NCI-H2171 treated with DMSO at 0.1 percent for 48 hours (cell line): ENCODE measurements at places on chromosomes 2 and 18.

- DNase-seq = peak; percentile 90
These were observed at the start of gene SYT4 for GRCh38 chr18:43277164-43277600. Gene SYT4 (minus strand): TSS chr18:43277490. CDS start chr18:43277281, 209 bp downstream.

- DNase-seq = no peak
These were observed 77.8 kb downstream of the GALNT14 start for GRCh38 chr2:31060397-31060796.

GRCh38 chr2:9780368-9781130 is 62.7 kb upstream of the TAF1B start:
- no peak for DNase-seq

- no peak for DNase-seq
These were observed 206.9 kb upstream of the SPRED2 start for GRCh38 chr2:65639156-65639864.

GRCh38 chr2:15112216-15112615 is 448.9 kb downstream of the NBAS start:
- DNase-seq = peak; percentile 20

DNA sequence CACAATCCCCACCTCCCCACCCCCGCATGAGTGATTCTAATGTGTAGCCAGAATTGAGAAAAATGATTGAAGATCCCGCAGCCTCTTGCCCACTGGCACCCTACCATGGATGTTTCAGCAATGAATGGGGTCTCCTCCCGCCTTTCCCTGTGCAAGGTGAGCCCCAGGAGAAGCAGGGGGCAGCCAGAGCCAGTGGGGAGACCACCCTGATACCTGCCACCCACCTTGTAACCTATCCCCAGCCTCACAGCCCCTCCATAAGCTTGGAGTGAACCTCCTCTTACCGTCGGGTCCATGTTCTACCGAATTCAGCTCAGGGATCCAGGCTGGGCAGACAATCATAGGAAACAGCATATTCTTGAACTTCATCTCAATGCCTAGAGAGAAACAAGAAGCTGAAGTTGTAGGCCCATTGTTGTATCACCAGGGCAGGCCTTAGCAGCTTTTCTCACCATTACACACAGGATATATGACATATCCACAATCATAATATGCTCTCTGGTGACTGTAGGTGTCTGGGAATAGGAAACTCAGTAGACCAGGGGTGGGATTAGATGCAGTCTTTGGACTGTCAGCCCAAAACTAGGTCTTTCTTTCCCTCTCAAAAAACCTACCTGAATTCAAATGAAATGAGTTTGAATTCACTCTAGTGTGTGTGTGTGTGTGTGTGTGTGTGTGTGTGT is 30.9 kb downstream of the XDH start:
- DNase-seq = no peak

GRCh38 chr2:71684226-71685072 is 231.1 kb downstream of the DYSF start:
- no peak for DNase-seq

GRCh38 chr2:176854878-176855277 is 357.7 kb upstream of the HNRNPA3 start:
- DNase-seq = no peak

DNA sequence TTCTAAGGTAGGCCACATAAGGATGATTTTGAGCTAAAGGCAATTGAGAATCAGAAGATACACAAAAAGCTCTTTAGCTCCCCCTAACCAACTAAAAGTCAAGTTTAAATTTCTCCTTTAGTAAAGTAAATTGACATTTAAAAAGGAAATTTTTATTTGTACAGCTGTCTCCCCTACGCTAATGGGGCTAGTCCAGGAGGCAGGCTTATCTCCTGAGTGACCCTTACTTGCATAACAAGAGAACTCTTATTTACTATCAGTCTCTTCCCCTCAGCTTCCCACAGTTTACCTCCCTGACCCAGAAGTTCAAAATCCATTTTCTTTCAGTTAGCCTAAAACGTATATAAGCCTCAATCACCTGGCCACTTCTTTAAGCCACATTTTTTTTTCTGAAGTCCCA is 1002.8 kb upstream of the NRXN1 start:
- peak; percentile 10 for DNase-seq

DNA sequence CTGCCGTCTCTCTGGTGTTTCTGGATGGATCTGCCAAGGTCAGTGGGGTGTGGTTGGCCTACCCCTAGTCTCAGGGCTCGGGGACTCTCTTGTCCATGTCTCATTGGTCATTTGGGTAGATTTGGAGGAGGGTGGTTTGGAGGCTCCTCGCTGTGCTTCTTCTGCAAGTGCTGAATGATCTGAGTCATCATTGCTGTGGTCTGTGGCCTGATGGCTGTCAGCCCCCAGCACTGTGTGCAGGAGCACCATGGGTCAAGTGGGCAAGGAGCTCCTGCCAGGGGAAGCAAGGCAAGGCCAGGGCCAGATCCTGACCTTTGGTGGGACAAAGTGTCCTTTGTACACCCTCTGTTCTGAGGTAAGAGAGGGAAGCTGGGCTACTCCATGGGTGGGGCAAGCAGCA is 221.8 kb downstream of the FHOD3 start:
- DNase-seq = no peak

DNA sequence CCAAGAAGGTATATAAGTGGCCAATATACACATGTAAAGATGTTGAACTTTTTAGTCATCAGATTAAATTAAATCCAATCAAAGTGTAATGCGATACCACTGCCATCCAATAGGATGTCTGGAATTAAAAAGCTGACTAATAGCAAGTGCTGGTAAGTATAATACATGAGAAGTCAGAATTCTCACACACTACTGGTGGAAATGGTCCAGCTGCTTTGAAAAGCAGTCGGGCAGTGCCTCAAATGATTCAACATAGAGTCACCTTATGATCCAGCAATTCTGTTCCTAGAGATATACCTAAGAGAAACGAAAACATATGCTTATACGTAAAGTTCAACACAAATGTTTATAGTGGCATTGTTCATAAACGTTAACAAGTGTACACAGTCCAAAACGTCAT is 124.1 kb upstream of the MYT1L start:
- DNase-seq = no peak

GRCh38 chr2:158412206-158412605 is 44.3 kb downstream of the CCDC148 start:
- DNase-seq = no peak

DNA sequence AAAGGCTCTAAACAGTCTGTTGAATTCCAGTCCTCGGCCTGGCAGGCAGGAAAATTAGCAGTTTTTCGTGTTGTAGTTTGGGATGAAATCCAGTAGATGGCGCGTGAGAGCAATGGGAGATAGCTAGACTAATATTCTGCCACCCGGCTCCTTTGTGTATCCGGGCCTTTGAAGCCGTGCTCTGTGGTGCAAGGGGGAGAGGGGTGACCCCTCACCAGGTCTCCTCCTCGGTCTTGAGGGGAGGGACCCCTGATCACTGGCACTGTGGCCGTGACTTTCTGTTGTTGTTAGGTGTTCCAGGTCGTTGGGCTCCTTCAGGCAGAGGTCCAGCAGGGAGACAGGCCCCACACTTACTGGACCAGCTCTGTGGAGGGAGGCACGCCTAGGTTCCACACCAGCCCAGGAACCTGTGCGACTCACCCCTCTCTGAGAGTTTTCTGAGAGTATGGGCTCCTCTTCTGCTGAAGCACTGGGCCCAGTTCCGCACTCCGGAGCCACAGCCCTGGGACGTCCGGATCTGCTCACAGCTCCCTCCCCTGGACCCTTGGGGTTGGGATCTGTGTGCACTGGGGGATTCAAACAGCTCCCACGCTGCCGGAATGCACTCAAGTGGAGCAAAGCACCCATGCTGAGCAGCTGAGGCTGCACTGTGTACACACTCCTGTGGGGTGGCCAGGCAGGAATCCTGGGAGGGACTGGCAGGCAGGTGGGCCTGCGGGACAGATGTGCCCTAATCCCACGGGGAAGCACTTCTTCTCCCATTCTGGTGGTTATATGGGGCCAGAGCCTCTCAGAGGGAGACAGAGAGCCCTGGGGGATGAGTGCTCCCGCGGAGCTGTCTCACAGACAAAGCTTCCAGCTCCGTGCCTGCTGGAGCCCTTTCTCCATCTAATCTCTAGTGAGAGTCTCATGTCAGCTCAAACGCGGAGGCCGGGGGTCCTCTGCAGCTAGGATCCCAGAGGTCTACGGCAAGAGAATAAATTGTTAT is 8.8 kb downstream of the GKN2 start:
- DNase-seq = peak; percentile 86

GRCh38 chr2:131047920-131048560 is 45.2 kb downstream of the FAM168B start:
- no peak for DNase-seq

DNA sequence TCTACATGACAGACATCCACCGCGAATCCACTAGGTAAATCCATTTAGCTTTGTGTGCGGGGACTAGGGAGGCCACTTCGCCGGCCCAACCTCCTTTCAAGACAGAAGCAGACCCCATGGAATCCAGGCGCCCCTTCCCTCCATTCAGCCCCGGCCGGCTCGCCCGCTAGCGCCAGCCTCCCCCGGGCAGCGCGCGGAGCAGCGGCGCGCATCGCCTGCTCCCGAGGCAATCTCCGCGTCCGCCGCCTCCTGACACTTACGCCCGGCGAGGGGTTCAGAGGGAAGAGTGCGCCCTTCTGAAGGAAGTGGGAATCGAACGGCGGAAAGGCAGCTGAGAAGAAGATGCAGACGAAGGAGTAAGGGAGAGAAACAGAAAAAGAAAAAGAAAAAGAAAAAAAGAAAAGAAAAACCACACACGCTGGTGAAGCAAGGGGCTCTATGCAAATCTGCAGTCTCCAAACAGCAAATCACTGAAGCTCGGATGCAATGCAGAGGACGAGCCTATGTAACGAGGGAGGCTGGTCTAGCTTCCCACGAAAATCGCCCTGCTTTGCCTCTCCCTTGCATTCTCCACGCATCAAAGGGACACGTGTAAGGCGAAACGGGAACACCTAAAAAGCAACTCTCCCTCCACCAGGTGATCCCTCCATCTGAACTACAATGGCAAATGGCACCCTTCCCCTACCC is 684.4 kb downstream of the NRXN1 start:
- DNase-seq = peak; percentile 65

- peak; percentile 17 for DNase-seq
These were observed 170.0 kb upstream of the ALKAL2 start for GRCh38 chr2:457792-458424.

GRCh38 chr2:136373841-136374240 is 255.9 kb upstream of the CXCR4 start:
- DNase-seq = no peak

DNA sequence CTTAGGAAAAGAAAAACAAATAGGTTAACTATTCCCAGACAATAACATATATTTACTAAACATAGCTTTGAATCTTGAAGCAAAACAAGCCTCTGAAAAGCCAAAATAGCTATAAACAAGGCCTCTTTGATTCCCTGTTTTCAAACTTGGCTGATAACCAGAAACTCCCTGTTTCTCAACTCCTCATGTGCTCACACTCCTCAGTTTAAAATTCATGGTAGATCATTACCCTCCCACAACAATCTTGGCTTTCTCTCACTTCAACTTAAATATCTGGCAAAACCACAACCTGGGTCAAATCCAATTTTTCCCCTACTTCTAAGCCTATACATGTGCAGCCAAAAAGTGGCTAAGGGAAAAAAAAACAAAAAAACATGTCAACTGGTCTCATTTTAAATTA is 15.6 kb downstream of the SUCLG1 start:
- DNase-seq = no peak

GRCh38 chr2:164954954-164955701 is at the start of gene SLC38A11:
Gene SLC38A11 (minus strand): TSS chr2:164955525. CDS start chr2:164955247, 278 bp downstream.
- DNase-seq = no peak

DNA sequence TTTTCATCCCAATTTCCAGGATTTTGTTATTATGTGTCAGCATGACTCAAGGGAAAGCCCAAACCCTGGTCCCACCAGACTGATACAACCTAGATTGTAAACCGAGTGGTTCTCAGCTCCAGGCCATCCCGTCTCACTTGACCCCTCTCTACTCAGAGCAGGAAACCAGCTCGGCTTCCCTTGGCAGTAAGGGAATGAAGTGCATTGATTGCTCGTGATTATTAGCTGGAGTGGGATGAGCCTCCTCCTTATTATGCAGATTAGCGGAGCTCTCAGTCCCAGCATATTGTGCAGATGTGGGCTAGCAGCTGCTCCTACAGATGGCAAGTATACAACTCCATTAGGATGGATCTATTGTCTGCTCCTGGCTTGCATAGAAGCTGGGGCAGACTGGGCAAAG is 167.6 kb downstream of the LNPK start:
- DNase-seq = peak; percentile 78

DNA sequence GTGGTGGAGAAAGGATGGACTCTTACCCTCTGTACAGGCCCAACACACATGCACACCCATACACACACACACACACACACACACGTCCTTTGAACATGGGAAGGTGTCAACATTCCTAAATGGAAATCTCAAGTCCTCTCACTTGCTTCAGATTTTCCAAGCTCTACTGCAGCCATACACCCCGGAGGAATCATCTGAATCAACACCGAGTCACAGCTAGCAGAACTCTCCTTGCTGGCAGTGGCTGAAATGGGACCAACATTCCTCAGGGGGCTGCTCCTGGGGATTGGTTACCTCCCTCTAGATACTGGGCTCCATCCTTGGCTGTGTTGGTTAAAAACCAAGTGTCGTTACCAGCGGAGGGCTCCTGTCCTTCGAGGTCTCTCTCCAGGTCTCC is 112.7 kb downstream of the BCL11A start:
- no peak for DNase-seq

DNA sequence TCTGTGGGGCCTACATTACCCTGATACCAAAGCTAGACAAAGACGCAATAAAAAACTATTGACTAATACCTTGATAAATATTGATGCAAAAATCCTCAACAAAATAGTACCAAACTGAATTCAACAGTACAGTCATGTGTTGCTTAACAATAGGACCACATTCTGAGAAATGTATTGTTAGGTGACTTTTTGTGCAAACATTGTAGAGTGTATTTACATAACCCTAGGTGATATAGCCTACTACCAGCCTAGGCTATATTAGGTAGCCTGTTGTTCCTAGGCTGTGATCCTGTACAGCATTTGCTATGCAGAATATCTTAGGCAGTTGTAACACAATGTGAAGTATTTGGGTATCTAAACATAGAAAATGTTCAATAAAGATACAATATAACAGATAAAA is 36.7 kb downstream of the CCDC138 start:
- no peak for DNase-seq

GRCh38 chr18:2891526-2892431 is 45.0 kb downstream of the EMILIN2 start:
- no peak for DNase-seq

DNA sequence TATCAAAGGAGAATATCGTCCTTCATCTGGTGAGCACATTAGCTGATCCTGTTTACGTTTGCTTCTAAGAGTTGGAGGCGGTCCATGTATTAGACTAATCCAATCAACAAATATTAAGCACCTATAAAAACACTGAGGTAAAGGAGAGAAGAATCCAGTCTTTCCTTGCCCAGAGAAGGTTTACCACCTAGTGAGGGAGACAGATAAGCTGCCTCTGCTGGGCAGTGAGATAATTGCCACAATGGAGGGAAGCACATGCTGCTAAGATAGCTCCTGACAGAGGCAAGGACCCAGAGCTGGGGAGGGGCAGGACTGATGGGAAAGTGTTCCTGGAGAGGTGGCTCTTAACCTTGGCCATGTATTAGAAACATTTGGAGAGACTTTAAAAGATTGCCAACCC is 36.7 kb upstream of the ST8SIA5 start:
- no peak for DNase-seq

GRCh38 chr2:75194184-75194868 is 5.0 kb downstream of the TACR1 start:
- no peak for DNase-seq
